ENCODE measurements at places on chromosomes 3 and 15. TPM values are rescaled to one million over a fixed set of nuclear protein-coding genes. Genes with fewer than 3 reads are reported as not detected.

VILL gene
- total RNA-seq, result 7.2 TPM

GOLGA6L26 gene
- total RNA-seq, result not detected

GOLGA8K gene
- 0.36 TPM for total RNA-seq

POLQ gene
- total RNA-seq, result 1.3 TPM

CCR1 gene
- not detected for total RNA-seq

TMIE gene
- total RNA-seq, result 0.07 TPM

CDHR4 gene
- 0.07 TPM for total RNA-seq

PLA2G4E gene
- not detected for total RNA-seq

CD200 gene
- total RNA-seq, result 12.8 TPM

ANKDD1A gene
- total RNA-seq, result 9.1 TPM

A4GNT gene
- not detected for total RNA-seq

OIP5 gene
- total RNA-seq, result 0.56 TPM

DCLK3 gene
- 0.59 TPM for total RNA-seq

ARIH2 gene
- 68.4 TPM for total RNA-seq

CLSTN2 gene
- 1.6 TPM for total RNA-seq

LRTM1 gene
- total RNA-seq, result not detected

NOX5 gene
- total RNA-seq, result 0.39 TPM

ACOX2 gene
- total RNA-seq, result 22.9 TPM

TEX55 gene
- not detected for total RNA-seq

EIF4A2 gene
- 759 TPM for total RNA-seq

FBXW12 gene
- not detected for total RNA-seq

PTPRG gene
- 72.5 TPM for total RNA-seq

PRICKLE2 gene
- 35.4 TPM for total RNA-seq

CASR gene
- total RNA-seq, result not detected

ATP13A5 gene
- total RNA-seq, result not detected

CLK3 gene
- 64.2 TPM for total RNA-seq

CLASP2 gene
- total RNA-seq, result 64.6 TPM
